ENCODE measurements at places on chromosomes 16 and 17. TPM values are rescaled to one million over a fixed set of nuclear protein-coding genes. Genes with fewer than 3 reads are reported as not detected.

DNA sequence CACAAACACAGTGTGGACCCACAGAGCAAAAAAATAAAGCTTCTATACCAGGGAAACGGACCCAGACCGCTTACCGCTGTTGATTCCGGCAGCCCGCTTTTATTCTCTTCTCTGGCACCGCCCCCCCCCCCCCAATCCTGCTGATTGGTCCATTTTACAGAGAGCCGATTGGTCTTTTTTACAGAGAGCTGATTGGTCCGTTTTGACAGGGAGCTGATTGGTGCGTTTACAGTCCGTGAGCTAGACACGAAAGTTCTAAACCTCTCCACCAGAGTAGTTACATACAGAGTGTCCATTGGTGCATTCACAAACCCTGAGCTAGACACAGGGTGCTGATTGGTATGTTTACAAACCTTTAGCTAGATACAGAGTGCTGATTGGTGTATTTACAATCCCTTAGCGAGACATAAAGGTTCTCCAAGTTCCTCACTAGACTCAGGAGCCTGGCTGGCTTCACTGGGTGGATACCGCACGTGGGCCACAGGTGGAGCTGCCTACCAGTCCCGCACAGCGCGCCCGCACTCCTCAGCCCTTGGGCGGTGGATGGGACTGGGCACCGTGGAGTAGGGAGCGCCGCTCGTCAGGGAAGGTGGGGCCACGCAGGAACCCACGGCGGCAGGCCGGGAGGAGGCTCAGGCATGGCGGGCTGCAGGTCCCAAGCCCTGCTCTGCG lies 92.4 kb downstream of the HAPSTR1 start:
- no peak for DNase-seq

KAT2A gene
- total RNA-seq = 58.7 TPM

TBC1D3E gene
- total RNA-seq = not detected

GRCh38 chr16:49466529-49466831 lies 92.9 kb downstream of the C16orf78 start:
- DNase-seq = no peak

DNA sequence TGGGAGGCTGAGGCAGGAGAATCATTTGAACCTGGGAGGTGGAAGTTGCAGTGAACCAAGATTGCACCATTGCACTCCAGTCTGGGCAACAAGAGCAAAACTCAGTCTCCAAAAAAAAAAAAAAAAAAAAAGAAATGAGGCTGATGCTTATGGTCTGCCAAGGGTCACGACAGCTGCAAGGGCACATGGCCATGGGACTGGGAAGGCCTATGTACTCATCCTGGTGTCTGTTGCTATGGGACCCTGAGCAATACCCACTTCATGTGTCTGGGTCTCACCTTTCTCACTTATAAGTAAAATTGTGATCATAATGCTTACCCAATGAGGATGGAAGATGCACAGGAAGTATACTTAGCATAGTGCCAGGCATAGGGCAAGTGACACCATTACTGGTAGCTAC lies 16.6 kb downstream of the MIEF2 start:
- no peak for DNase-seq

DNA sequence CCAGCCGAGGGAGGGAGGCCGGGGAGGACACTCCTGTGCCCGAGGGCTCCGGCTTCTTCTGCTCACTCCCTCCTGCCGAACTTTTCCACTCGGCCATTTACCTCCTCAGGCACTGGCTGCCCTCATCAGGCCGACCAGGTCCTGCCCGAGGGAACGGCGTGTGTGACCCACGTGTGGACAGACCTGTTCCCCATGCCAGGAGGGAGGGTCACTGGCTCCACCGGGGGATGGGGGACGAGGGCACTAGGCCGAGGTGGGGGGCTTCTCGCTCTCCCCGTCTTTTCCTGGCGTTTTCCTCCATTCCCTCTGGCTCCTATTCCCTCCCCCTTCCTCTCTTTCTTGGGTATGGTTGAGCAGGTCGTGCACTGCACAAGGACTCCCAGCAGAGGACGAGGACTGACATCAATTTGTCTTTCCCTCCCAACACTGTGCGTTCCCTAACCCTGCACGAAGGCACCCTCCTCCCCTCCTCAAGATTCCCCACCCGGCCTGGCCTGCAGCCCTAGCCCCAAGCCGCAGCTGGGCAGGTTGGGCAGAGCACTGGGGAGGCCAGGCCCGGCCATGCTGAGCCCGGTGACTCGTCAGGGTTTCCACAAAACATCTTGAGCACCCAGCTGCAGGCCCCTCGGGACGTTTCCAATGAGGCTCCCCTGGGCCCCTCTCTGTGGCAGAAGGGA lies 3.2 kb upstream of the IL17C start:
- DNase-seq = no peak

KIF18B gene
- total RNA-seq = not detected

Measured in body of pancreas (tissue), 4 donors.